RPMI8226 (cell line): ENCODE measurements at places on chromosomes 7 and 10.

DNA sequence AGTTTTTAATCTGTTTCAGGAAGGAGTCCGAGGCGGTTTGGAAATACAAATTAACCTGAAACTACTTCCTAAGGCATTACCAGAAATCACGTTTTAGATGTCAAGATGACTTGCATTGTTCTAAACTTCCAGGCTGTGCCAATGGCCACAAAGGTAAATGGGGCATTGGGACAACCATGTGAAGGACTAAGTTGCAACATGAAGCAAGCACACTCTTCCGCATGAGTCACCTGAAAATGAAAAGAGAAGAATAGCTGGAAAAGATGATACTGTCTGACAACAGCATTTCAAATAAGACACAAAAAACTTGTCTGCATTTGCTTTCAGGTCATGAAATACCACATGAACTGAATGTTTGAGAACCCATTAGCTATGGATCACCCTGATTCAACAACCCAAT lies 262.1 kb downstream of the AHR start:
- DNase-seq, result no peak

DNA sequence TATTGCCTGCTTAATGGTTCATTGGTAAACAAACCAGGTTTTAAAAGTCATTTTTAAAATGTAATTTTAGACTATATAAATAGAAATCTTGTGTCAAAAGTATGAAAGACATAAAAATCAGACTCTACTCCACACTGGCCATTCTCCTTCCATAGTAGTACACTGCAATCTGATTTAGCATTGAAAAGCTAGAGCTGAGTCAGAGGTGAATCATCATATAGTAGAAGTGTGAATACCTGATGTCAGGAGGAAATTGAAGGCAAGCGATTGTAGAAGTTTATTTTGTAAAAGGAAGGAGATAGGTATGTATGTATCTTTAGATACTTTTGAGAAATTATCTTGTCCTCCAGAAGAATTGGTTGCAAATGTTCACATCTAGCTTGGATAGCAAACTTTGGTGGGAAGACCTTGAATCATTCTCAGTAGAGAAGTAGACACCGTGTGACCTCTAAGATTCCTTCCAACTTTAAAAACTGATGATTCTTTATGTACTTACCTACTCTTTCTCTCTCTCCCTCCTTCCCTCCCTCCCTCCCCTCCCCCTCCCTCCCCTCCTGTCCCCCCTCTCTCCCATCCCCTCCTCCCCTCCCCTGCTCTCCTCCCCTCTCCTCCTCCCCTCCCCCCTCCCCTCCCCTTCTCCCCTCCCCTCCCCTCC lies 88.1 kb downstream of the BTAF1 start:
- no peak for DNase-seq

- DNase-seq, result peak; percentile 13
Observed at GRCh38 chr7:127066974-127067373, 185.8 kb downstream of the GRM8 start.

GRCh38 chr7:2870471-2870931 lies 26.4 kb upstream of the GNA12 start:
- DNase-seq, result peak; percentile 66

GRCh38 chr7:92206672-92207071 lies 27.7 kb upstream of the LRRD1 start:
- no peak for DNase-seq

DNA sequence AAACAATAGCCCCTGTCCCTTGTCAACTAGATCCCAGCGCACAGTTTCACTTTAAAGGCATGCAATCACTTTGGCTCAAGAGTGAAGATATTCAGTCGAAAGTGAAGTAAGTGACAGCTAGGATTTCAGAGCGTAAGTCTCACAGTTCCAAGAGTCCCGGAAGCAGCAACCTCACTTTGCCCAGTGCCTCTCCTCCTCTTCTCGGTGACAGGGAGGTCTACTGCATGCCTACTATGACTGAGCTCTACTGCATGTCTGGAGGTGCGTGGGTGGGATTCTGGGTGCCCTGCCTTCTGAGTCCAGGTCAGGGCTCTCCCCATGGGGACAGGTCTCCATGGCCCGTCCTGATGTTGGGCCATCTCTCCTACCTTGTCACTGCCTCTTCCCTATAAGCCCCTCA lies 17.0 kb downstream of the PRKCQ start:
- DNase-seq, result no peak

- peak; percentile 66 for DNase-seq
Observed at GRCh38 chr10:93077860-93078337, 4.2 kb downstream of the CYP26A1 start.
